ENCODE measurements at places on chromosomes 13 and 19.
A peak's percentile ranks its signal among the peaks of the same experiment; 100 is the strongest.

GRCh38 chr19:2806736-2807378 lies 12.8 kb upstream of the ZNF554 start:
- no peak for DNase-seq

- no peak for DNase-seq
These were observed 359.2 kb upstream of the SGCG start for GRCh38 chr13:22821589-22821988.

GRCh38 chr19:38219221-38219620 lies 4.8 kb downstream of the DPF1 start:
- no peak for DNase-seq

GRCh38 chr19:35755550-35756376 lies 1.1 kb downstream of the HSPB6 start:
- DNase-seq, result no peak

DNA sequence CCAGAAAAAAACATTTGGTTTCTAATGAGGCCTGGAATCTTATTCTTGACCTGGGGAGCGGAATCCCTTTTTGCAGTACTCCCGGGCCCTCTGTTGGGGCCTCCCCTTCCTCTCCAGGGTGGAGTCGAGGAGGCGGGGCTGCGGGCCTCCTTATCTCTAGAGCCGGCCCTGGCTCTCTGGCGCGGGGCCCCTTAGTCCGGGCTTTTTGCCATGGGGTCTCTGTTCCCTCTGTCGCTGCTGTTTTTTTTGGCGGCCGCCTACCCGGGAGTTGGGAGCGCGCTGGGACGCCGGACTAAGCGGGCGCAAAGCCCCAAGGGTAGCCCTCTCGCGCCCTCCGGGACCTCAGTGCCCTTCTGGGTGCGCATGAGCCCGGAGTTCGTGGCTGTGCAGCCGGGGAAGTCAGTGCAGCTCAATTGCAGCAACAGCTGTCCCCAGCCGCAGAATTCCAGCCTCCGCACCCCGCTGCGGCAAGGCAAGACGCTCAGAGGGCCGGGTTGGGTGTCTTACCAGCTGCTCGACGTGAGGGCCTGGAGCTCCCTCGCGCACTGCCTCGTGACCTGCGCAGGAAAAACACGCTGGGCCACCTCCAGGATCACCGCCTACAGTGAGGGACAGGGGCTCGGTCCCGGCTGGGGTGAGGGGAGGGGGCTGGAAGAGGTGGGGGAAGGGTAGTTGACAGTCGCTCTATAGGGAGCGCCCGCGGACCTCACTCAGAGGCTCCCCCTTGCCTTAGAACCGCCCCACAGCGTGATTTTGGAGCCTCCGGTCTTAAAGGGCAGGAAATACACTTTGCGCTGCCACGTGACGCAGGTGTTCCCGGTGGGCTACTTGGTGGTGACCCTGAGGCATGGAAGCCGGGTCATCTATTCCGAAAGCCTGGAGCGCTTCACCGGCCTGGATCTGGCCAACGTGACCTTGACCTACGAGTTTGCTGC lies at the start of gene ICAM4:
Gene ICAM4, plus strand, starts transcription at position 153 of the 935 bp plus-strand sequence. Its CDS starts 58 bp downstream, at position 211.
- no peak for DNase-seq

- no peak for DNase-seq
These were observed 2.9 kb downstream of the LAMP1 start for GRCh38 chr13:113299951-113300350.

GRCh38 chr13:31882794-31883193 lies 143.5 kb downstream of the RXFP2 start:
- no peak for DNase-seq

DNA sequence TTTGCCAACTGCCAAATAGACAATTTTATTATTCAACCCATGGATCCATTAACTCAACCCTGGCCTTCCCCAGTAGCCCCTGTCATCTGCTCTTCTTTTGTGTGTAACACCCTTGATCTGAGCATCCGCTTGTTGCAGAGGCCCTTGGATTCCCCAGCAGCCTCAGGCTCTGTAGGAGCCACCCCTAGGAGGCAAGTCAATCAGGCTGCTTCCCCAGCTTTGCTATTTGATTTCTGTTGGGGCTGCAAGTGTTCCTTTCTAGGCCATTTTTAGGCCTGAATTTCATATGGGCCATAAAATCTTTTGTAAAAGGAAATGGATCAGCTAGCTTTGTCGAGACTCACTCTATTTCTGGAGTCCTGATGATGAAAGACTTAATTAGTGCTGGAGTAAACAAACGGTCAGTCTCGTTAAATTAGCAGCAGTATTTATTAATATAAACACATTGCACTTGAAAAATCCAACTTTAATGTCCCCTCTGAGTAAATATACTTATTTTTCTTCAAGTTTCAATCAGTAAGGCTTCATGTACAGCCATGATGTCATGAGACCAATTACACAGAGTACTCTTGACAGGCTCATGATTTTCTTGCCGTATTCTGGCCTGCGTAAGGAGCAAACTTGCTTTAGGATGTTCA lies 105.3 kb downstream of the RGCC start:
- DNase-seq, result no peak

- no peak for DNase-seq
These were observed 32.4 kb downstream of the RASA3 start for GRCh38 chr13:114099918-114100445.

DNA sequence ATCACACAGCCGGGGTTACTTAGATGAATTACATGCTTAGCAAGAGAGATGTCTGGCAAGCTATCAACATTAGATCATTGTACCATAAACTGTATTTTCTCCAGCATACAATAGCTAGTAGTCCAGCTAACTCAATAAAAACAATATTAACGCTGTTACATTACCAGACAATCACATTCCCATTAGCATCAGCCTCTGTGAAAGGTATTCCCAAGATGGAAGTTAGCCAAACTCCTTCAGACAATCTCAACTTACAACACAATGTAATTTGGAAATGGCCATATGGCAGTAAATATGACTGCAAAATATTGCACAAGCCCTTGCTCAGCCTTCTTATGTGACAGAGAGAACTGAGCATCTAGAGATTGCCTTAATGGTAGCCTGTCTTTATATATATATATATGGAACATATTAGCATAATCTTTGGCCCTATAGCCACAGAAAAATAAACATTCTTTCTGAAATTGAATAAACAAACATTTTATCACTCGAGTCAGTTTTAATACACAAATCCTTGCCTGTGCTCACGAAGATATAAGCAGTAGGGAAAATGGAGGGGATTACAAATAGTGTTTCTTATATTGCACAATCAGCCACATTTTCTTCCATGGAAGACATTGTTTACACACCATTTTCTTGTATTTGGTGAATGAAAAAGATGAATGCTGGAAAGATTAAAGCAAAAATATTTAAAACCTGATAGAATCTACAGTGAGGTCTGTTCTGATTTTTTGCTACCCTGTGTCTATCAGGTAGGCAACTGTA lies 1060.5 kb downstream of the DIAPH3 start:
- DNase-seq, result no peak

- DNase-seq, result peak; percentile 26
These were observed 1.6 kb downstream of the MEX3D start for GRCh38 chr19:1566392-1567115.

DNA sequence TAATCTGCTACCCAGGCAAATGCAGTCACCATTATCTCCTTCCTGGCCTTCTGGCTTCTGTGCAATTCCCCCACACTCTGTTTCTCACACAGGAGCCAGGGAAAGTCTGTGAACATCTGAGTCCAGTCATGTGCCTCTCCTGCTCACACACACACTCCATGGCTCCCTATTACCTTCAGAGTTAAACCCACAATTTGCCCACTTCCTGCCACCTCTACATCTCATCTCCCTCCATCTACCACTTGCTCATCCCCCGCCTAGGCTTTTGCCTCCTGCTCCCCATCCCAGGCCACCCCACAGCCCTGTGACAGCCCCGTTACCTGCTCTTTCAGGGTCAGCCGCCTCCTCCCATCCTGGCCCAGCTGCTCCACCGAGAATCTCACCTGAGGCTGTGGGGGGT lies 13.5 kb downstream of the IL12RB1 start:
- DNase-seq, result no peak

GRCh38 chr13:76512721-76513145 lies 373.5 kb downstream of the KCTD12 start:
- DNase-seq, result no peak

DNA sequence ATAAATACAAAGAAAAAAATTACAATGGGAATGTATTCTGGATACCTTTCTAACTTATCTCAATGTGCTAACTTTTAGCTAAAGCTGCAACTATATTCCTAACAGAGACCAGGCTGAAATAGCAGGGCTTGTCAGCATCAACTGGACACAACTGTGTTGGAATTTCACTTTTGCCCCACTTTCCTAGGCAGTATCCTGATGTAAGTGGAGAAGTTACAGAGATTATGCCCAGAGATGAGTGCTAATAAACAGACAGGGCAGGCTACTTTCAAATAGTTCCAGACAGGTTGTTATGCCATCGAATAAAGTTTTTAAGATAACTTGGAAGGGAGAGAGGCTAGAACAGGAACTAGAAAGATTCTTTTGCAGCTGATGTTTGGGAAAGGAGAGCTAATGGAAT lies 201.9 kb downstream of the KCTD12 start:
- no peak for DNase-seq

- no peak for DNase-seq
These were observed 146.3 kb downstream of the TM9SF2 start for GRCh38 chr13:99647596-99647985.

DNA sequence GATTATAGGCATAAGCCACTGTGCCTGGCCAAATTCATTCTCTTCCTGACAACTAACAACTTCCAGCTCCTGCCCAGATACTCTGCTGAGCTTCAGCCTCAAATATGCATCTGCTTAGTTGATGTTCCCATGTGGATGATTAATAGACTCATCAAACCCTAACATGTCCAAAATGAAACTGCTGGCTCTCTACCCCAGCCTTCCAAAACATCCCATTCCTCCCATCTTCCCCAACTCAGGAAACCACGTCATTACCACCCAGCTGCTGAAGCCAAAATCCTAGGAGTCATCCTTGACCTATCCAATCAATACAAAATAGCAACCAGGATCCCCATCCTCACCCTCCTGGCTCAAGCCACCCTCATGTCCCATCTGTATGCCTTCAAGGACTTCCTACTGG lies 20.9 kb downstream of the POU2F2 start:
- no peak for DNase-seq

GRCh38 chr13:30499338-30499737 lies 33.6 kb upstream of the HMGB1 start:
- no peak for DNase-seq

DNA sequence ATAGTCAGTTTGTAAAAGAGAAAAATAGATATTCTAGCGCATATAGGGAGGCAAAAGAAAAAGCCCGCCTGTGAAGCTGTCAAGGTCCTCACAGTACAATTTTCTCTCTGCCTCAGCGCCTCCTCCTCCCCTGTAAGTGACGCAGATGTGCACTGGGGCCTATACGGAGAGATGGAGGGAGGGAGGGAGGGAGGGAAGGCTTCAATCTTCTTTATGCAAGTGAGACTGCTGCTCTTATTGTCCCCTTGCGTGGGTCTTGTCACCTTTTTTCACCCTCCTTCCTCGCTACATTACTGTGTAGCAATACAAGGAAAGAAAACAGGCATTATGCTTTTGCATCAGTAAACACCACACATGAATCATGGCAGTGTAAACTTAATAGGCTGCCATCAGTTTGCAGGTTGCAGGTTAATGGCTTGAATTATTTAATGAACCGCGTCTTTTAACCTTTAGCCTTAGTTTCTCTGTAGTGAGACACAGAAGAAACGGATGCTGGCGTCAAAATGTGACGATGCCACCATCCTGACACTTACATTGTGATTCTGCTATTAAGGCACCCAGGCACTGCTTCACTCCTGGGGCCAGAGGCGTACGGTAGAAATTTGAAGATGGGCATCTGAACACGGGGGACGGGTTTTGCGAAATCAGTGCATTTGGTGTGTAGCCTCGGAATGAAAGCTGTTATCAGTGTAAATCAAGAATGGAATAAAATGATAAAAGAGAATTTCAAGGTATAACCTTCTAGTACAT lies at the start of gene KLHL1:
Gene KLHL1, minus strand, starts transcription at position 97 of the 750 bp plus-strand sequence. CDS start 753 bp downstream, outside the sequence.
- DNase-seq, result no peak

- no peak for DNase-seq
These were observed 74.9 kb upstream of the KL start for GRCh38 chr13:32941368-32941767.

DNA sequence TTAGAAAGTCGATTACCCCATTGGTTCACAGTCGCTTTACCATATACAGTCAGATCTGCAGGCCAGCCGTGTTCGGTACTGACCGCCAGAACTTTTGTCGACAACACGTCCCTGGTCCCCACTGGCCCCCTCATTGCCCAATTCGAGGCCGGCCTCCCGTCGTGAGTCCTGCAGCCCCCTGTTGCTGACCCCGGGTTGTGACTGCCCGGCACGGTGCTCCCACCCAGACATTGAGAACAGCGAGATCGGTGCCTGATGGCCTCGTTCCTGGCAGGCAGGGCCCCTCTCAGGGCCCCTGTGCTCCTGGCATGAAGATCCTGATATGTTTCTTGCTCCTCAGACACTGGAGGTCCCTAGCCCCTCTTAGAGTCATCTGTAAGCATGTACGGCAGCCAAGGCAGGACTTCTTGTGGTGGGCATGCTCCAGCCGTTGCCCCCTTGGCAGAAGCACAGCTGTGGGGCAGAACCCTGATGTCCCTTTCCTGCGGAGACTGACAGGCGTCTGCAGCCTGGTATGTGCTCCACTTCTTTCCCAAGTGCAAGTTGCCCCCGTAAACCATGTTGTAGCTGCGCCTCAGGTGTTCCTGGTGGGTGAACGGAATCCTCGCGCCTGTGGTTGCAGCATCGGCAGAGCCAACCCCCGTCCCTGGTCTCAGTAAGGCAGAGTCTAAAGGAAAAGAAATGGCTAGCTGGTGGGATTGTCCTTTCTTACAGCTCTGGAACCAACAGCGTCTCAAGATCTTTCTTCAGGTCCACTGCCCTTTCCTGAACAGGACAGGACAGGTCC lies 123.2 kb upstream of the SPACA7 start:
- DNase-seq, result no peak

GRCh38 chr19:35348911-35349611 lies 1.4 kb downstream of the FFAR1 start:
- DNase-seq, result no peak

DNA sequence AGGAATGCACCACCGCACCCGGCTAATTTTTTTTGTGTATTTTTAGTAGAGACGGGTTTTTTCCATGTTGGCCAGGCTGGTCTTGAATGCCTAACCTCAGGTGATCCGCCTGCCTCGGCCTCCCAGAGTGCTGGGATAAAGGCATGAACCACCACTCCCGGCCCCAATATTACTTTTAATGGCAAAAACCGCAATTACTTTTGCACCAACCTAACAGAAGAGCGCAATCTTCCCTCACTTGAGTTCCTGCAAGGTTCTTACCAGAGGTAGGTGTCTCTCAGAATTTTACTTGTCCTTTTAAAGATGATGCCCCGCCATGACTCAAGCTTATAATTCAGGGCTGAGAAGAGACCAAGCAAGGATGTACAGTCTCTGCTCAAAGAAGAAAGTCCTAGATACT lies 1774.1 kb upstream of the PCDH20 start:
- DNase-seq, result no peak

DNA sequence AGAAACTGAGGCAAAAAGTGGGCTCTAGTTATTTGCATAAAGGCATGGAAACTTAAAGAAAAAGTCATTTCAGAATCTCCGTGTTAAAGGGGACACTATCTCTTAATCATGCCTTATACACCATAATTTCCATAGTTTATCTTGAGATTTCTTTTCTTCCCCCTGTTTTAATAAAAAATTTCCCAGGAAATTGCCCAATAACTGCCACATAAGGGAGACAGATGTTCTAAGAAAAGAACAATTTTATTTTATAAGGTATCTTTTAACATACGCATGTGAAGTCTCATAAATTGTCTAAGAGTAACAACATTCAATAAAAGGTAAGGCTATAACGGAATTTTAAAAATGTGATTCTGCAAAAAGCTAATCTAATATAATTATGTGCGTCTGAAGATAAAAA lies 371.3 kb downstream of the IRS2 start:
- DNase-seq, result no peak
